Smooth muscle cell of trachea (primary cell): ENCODE measurements at places on chromosomes 1 and 21. TPM values are rescaled to one million over a fixed set of nuclear protein-coding genes. Genes with fewer than 3 reads are reported as not detected.

The LRRC3 gene
- total RNA-seq = 0.44 and 0.66 TPM in 2 replicates

The ANXA9 gene
- 0.17 and 0.29 TPM in 2 replicates for total RNA-seq

The MAGI3 gene
- 14.1 and 18.3 TPM in 2 replicates for total RNA-seq

The HAO2 gene
- not detected in 2 replicates for total RNA-seq

The DDR2 gene
- total RNA-seq = 213 and 271 TPM in 2 replicates

The CFHR3 gene
- not detected in 2 replicates for total RNA-seq

The MMEL1 gene
- under 0.01 and 1.3 TPM in 2 replicates for total RNA-seq

The C1orf87 gene
- 0.15 TPM in 1 of 2 replicates, not detected in the other for total RNA-seq
